Stimulated activated CD8-positive, alpha-beta memory T cell treated with anti-CD3 and anti-CD28 coated beads, Interleukin-15, amount 100 ng/mL, for 48 hours (primary cell): ENCODE measurements at places on chromosomes 5 and 9.

- no peak for DNase-seq
These were observed 127.2 kb downstream of the MRPL36 start for GRCh38 chr5:1672396-1672795.

DNA sequence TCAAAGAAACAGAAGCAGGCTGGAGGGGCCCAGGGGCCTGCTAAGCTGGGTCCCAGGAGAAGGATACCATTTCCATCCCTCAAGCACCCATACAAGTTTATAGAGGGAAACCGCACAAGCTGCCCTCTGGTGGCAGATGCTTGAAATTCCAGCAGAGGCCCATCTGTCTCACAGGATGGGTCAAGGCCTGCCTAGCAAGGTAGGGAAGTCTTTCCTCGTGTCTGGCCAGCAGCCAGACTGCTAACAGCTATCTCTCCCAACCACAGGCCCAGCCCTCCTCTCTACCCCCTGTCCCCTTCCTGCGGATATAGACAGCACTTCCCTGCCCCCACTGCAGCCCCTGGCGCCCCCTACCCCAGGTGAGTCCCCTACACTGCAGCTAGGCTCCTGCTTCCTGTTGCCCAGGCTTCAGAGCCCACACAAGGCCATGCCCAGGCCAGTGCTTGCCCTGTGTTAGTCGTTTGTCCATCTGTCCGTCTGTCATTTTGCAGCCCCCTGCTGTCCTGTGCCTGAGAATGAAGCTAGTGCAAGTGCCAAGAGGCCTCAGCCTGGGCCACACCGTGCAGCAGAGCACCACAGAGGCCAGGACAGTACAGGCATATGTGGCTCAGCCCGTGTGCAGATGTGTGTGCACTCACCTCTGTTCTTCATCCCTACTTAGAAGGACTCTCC is 26.2 kb downstream of the TCF7 start:
- no peak for DNase-seq

GRCh38 chr9:132546148-132547051 is 36.0 kb upstream of the BARHL1 start:
- no peak for DNase-seq

DNA sequence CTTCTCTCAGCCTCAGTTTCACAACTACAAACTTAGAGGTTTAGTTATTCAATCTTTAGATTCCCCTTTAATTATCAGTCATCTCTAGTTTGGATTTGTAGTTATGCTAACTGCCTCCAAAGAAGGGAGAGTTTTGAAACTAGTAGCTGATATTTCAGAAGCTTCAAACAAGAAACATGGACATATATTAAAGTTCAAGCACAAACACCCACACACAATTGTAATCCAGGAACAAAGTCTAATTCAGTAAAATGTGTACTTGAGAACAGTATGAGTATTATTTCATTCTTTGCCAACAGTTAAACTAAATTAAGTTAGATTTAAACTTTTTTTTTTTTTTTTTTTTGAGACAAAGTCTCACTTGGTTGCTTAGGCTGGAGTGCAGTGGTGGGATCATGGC is 71.2 kb upstream of the ABCA1 start:
- DNase-seq = no peak

DNA sequence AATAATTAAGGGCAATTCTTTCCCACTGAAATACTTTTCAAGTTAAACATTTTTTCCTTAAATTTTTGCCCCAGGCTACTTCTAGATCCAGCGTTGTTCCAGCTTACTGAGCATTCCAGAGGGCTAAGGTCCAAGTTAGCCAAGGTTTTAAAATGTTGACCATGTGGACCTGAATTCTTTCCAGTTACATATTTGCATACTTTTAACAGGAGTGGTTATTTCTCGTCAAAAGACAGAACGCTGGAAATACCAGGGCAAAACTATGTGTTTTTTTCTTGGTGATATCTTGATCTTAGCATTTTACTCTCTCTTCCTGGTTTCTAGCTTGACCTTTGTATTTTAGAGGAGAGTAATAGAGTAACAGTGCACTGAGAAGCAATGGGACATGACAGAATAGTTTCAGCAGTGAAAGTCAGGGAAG is 32.8 kb downstream of the TMC1 start:
- DNase-seq = no peak

DNA sequence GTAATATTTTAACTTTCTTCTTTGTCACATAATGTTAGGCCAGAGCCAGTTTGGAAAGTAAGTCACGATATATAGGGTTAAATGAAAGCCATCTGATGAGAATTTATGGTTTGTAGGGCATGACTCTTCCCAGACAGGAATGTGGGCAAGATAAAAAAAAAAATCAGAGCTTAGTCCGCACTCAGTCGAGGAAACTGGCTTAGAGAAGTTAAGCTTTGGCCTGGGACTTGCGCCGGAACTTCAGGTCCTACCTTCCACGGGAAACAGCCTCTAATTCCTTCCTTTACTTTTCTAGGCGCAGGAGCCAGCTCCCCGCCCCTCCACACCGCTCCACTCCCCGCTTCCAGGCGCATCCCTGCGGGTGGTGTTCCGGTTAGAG is 475 bp downstream of the DDX31 start:
- no peak for DNase-seq

GRCh38 chr5:124844371-124844920 is 98.0 kb upstream of the ZNF608 start:
- DNase-seq = no peak

- DNase-seq = no peak
These were observed 211.5 kb downstream of the GAPVD1 start for GRCh38 chr9:125472926-125473701.

DNA sequence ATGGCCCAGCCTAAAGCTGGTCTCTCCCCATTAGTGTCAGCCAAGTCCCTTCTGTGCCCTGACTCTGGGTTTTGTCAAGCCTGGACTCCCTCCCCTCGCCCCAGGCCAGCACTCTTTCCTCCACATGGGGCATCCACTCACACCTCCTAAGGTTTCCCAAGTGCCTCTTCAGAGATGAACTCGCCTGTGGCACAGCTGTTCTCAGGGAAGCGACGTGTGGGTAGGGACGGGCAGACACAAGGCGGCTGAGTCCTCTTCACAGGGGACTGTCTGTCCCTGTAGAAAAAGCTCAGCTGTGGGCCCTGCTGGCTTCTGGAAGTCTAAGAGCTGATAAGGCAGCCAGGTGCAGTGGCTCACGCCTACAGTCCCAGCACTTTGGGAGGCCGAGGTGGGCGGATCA is 78.5 kb downstream of the CACNA1B start:
- DNase-seq = no peak

DNA sequence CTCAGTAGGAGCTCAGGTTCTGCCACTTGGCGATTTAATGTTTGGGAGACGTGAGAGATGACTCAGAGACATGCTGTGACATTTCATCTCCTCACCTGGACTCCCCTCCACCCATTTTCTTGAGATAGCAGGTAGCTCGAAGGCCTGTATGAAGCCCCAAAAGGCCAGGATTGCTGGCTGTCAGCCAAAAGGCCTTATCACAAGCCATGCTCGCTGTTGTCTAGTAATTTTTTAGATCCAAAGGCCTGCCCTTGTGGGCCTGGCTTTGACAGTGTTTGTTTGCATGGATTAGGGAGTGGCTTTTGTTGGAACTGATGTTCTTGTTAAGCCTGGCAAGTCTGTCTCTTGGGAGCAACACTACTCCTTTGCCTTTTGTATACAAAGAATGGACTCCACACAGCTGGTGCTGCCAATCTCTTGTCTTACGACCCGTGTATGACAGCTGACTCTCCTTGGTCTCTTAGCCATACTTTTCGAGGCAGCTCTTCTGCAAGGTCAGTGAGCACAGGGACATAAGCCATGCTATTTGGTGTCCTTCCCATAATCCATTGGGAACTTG is 22.7 kb downstream of the CAVIN4 start:
- no peak for DNase-seq

DNA sequence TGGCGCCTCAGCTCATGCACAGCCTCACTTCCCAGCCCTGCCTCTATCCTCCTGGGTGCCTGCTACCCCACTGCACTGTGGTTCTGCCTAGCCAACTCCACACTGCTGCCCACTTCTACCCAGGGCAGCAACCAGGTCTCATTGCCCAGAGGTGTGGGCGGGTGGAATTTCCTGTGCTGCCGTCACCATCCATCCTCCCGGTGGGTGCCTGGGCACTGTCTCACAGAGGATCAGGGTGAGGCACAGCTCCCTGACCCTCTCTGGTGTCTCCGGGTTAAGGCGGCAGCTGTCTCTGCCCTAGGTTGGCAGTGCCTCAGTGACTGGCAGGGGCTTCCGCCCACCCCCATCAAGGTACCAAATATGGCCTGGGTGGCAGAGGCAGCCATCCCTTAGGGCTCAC is 4.3 kb upstream of the MTMR12 start:
- DNase-seq = no peak

DNA sequence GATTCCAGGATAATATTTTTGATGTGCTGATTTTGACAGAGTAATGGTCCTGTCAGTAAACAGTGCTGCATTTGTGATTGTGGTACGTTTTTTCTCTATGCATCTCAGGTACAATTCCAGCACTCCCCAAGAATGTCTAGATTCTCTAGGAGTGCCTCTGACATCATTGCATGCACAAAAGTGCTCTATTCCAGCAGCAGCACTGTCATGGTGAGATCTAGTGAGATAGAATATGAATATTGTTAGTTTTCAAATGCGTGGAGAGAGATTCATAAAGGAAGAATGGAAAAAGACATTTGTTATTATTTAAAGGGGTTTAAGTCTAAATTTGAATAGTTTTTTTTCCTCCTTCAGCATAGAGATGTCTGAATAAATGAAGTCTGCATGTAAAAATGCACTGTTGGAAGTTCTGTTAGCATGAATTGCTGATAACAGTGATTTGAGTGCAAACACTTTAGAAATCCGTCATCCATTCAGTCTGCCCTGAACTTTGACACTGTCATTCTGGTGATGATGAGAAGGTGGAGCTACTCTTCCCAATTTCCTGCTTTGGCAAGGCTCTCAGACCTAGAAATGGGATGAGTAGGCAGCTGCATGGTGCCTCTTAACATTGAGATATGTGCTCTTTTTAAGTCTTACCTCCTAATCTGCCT is 84.6 kb downstream of the GAPVD1 start:
- DNase-seq = no peak

GRCh38 chr9:74770508-74771261 is 117.0 kb downstream of the TRPM6 start:
- DNase-seq = no peak

GRCh38 chr5:124764585-124764984 is 18.1 kb upstream of the ZNF608 start:
- DNase-seq = no peak

GRCh38 chr5:174571662-174572397 is 152.6 kb upstream of the MSX2 start:
- no peak for DNase-seq

- no peak for DNase-seq
These were observed 4.0 kb downstream of the SNX30 start for GRCh38 chr9:112754578-112754977.

- no peak for DNase-seq
These were observed 50.7 kb downstream of the UIMC1 start for GRCh38 chr5:176955895-176956294.

GRCh38 chr9:105118636-105119035 is 125.8 kb upstream of the SLC44A1 start:
- no peak for DNase-seq

DNA sequence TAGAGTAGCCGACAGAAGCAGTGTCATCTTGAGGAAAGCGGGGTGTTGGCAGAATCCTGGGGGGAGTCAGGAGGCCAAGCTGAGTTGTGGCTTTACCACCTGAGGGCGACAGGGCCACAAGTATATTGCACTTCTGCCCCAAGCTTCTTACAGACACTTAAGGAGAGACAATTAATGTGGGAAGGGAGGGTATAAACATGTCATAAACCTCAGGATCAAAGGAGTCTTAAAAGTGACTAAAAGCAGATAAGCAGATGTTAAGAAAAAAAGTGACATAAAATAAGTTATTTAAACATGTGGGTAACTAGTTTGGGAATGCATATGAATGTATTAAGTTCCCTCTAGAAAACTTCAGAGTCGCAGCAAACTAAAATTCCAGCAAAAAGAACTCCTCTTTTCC is 63.9 kb downstream of the ERAP1 start:
- DNase-seq = no peak

DNA sequence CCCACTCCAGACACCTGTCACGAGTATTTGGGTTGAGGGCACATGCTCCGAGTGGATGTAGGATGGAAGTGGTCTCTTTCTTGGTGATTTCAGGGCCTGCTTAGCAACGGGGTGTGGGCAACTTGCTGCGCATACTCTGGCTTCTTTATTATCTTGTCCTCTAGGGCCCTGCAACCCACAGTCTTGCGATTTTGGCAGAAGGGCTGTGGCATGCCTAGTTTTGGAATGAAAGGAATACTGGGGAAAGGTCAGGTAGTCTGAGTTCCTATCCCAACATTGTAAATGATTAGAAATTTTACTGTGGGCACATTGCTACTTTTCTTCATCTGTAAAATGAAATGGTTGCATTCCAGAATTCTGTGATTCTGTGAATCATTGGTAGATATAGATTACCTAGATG is 74.3 kb downstream of the ACTBL2 start:
- no peak for DNase-seq

- no peak for DNase-seq
These were observed 6.0 kb downstream of the LARP1 start for GRCh38 chr5:154761046-154761736.

- no peak for DNase-seq
These were observed 824.3 kb downstream of the PRELID2 start for GRCh38 chr5:145010834-145011233.

DNA sequence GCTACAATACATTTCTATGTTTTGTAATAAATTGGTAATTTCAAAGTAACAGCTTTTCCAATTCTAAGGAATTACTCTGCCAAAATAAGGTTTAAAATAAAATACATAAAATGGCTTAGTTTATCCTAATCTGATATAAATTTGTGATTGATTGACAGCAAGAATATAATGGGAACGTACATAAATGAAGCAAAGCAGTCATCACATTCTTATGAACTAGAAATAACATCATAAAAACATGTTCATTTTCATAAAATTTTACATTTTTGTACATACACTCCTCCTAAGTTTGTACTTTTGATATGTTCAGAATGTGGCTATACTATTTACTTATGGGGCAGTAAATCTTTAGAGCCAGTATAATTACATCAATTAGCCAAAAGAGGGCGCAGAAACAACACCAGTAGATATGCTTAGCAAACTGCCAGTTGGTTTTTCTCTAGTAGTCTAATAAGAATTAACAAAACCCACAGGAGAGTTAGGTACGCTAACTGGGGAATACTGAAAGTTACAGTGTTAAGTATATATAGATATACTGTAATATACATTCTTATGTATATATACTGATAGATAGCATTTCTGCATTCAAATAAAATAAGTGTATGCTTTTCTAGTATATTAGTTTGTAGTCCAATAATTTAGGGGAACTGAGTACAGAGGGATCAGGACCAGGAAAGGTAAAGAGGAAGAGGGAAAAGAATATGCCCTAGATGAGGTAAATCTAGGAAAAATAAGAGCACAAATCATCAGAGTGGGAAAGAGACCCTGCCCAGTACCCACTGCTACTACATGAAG is 76.8 kb downstream of the ZDHHC21 start:
- no peak for DNase-seq

DNA sequence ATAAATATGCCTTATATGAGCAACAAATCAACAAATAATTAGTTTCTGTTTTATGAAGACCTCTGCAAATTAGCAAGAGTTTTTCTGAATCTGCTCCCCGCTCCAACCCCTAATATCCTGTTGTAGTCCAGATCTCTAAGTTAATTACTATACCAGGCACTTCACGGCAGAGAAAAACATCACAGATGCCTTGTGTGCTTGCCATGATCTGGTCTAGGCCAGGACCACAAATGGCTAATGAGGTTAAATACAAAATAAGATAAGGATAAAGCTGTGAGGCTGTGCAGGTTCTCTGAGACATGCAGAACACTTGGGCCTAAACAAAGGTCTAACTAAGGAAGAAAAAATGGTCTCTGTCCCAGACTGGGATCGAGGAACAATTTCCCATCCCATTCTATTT is 150.8 kb downstream of the SLIT3 start:
- DNase-seq = no peak
